Activated T-helper 1 cell treated with anti-CD3 and anti-CD28 coated beads, Interleukin-12 subunit alpha, Interleukin-12 subunit beta, Interleukin-2, Interleukin-4 antibody, amounts not matched to agents 30 ng/mL and 10 ng/mL and 1 ng/mL, durations not matched to agents 14 hours and 24 hours and 36 hours (primary cell): ENCODE measurements at places on chromosomes 5 and 9.

GRCh38 chr9:37908283-37908682 lies 4.4 kb upstream of the SLC25A51 start:
- H3K4me3 ChIP-seq: no peak overlapping the region
- no peaks in the 10 kb centered on the region for H3K36me3 ChIP-seq
- no peak overlapping the region for H3K27ac ChIP-seq
- H3K27me3 ChIP-seq: peaks cover 5% of the 10 kb centered on the region
- H3K4me1 ChIP-seq: peaks cover 20% of the 10 kb centered on the region
- DNase-seq: no peak

DNA sequence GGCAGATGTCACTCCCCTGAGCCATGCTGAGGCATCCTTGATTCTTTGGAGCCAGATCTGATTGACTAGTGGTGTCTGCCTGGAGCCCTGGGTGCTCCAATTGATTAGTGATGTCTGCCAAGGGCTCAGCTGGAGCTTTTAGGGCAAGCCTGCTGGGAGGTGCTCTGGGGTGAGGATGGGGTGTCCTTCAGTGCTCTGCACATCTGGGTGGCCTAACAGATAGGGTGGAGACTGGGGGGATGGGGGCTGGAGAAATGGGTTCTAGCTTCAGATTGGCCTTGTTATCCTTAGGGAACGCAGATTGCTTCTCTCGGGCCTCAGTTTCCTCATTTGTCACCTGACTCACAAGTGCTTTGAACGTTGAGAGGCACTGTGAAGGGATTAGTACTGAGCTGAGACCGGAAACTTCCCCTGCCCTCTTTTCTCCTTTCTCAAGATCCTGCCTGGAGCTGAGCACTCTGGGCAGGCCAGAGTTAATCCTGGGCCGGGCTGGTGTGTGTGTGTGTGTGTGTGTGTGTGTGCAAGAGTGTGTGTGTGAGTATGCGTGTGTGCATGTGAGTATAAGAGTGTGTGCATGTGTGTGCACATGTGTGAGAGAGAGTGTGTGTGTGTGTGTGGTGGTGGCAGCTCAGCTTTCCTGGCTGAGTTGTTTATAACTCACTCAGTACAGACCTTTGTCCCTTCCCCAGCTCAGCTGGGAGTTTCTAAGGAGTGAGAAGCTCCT lies 5.6 kb upstream of the IER5L start:
- no peak for DNase-seq
- peaks cover 7% of the 10 kb centered on the region for H3K4me1 ChIP-seq
- no peaks in the 10 kb centered on the region for H3K36me3 ChIP-seq

DNA sequence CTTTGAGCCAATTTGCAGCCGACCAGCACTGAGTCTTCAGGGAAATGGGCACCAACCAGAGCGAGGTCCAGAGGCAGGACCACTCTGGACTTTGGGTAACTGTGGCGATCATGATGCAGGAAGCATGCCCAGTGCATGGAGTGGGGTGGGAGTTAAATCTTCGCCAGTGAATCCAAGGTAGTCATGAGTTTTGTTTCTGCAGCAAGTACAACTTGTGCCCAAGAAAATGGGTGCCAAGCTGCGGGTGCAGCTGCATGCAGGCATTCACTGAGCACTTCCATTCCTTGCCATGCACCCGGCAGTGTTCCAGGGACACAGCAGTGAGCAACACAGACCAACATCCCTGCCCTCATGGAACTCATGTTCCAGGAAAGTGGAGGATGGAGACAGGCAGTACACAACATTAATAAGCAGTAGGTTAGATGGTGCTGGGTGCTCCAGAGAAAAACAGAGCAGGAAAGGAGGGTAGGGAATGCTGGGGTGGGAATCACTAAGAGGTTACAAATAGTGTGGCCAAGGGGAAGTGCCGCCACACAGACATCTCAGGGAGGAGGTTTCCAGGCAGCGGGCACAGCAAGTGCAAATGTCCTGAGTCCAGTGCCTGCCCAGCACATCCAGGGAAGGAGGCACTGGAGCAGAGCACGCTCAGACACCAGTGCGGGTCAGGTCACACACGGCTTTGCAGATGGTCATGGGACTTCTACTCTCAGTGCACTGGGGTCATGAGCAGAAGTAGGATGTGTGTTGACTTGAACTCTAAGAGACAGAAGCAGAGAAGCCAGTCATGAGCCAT lies 48.2 kb upstream of the LMX1B start:
- H3K4me1 ChIP-seq: no peaks in the 10 kb centered on the region
- DNase-seq: no peak
- no peak overlapping the region for H3K27ac ChIP-seq
- H3K27me3 ChIP-seq: peaks cover 9% of the 10 kb centered on the region

- H3K36me3 ChIP-seq: peaks cover 33% of the 10 kb centered on the region
- DNase-seq: no peak
- H3K4me1 ChIP-seq: peaks cover 75% of the 10 kb centered on the region
- H3K27me3 ChIP-seq: no peaks in the 10 kb centered on the region
Observed at GRCh38 chr5:67181648-67182221, 14.9 kb downstream of the CD180 start.

GRCh38 chr5:10695055-10695649 lies 65.9 kb downstream of the DAP start:
- no peaks in the 10 kb centered on the region for H3K27me3 ChIP-seq
- no peak for DNase-seq
- peaks cover 25% of the 10 kb centered on the region for H3K4me1 ChIP-seq
- H3K4me3 ChIP-seq: no peak overlapping the region
- no peak overlapping the region for H3K27ac ChIP-seq

DNA sequence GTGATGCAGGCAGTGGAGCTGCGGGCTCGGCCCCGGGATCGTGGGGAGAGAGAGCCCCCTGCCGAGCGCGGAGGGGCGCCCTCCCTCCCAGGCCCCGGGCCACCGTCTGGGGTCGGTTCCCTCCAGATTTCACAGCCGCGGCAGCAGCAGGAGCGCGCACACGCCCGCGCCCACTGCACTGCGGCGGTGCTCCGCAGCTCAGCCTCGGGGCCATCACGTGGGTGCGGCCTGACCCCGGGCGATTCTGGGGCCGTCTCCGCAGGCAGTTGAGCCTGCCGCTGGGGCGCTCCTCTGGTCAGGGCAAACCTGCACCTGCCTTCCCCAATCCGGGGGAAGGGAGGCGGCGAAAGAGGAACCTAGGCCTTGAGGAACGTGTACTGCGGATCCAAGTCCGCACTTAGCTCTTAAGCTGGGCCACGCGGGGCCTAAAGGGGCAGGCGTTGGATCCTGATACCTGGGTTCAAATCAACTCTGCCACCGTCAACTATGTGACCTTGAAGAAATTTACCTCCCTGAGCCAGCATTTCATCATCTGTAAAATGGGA lies 9.4 kb upstream of the DELE1 start:
- H3K36me3 ChIP-seq: no peaks in the 10 kb centered on the region
- H3K4me1 ChIP-seq: peaks cover 7% of the 10 kb centered on the region
- H3K4me3 ChIP-seq: no peak overlapping the region

GRCh38 chr5:78809444-78809843 lies 160.9 kb upstream of the LHFPL2 start:
- H3K36me3 ChIP-seq: no peaks in the 10 kb centered on the region
- DNase-seq: no peak
- no peak overlapping the region for H3K27ac ChIP-seq
- no peaks in the 10 kb centered on the region for H3K27me3 ChIP-seq

DNA sequence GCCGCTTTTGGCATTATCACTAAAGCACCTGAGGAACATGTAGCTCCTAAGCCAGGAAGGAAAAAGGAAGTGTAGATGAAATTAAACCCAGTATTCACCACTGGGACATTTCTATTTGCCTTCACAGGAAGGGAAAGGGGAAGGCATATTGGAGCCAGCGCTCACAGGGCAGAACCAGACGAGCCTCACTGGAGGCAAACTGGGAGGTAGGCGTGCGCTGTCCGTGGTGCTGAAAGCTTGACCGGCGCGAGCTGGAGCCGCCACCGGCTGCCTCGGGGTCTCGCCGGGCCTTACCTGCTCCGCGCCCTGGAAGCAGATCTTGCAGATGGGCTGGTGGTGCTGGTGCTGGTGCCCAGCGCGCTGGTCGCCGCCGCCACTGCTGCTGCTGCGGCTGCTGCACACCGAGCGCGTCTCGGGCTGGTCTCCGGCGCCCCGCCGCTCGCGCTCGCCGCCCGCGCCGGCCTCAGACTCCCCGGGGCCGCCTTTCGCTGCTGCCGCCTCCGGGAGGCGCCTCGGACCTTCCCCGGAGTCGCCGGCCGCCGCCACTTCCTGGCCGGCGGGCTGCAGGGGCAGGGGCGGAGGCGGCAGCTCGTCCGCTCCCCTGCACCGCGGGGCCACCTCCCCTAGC lies 732 bp downstream of the MARCHF11 start:
- no peaks in the 10 kb centered on the region for H3K36me3 ChIP-seq
- H3K4me3 ChIP-seq: no peak overlapping the region
- H3K27me3 ChIP-seq: peaks cover 23% of the 10 kb centered on the region
- H3K4me1 ChIP-seq: no peaks in the 10 kb centered on the region

DNA sequence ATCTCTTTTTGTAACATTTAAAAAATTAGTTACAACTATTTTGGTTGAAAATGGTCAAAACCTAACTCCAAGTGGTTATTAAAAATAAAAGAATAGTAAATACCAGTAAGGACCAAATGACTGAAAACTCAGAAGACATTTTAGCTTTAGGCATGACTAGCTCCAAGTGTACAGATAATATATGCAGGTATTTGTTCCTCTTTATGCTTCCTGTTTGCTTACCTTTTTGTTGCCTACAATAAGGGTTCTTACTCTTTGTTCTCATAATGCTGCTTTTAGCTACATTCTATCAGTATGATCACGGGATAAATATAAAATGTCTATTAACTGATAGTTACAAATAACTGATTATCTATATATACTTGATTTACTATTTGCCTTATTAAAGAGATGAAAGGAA lies 259.6 kb downstream of the CDH12 start:
- no peak for DNase-seq
- H3K27ac ChIP-seq: no peak overlapping the region
- H3K4me3 ChIP-seq: no peak overlapping the region
- no peaks in the 10 kb centered on the region for H3K4me1 ChIP-seq
- H3K27me3 ChIP-seq: no peaks in the 10 kb centered on the region

DNA sequence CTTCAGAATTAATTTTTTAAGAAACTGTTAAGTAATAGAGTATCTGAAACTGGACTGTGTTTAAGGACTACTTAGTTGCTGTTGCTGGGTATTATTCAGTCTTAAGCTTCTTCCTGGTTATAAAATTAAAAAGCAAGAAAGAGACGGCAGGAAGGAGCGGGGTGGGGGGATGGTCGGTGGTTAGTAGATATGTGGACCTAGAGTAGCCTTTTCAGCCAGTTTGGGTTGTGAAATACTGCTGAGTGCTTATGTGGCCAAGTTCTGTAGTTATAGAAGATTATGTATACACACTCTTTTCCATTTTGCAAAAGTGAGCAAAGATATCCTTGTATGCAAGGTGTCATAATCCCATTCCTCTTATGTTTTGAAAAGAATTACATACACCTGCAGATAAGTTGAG lies 28.5 kb downstream of the TRIO start:
- H3K4me1 ChIP-seq: no peaks in the 10 kb centered on the region
- no peak overlapping the region for H3K27ac ChIP-seq
- no peak for DNase-seq
- no peaks in the 10 kb centered on the region for H3K36me3 ChIP-seq
- peaks cover 3% of the 10 kb centered on the region for H3K27me3 ChIP-seq
- H3K4me3 ChIP-seq: no peak overlapping the region

- peak overlapping the region; percentile 99 for H3K27ac ChIP-seq
- DNase-seq: peak; percentile 67
- H3K27me3 ChIP-seq: no peaks in the 10 kb centered on the region
Observed at GRCh38 chr9:6757132-6757455, 679 bp upstream of the KDM4C start.

GRCh38 chr5:160685219-160685618 lies 166.8 kb downstream of the ATP10B start:
- H3K4me1 ChIP-seq: no peaks in the 10 kb centered on the region
- H3K27ac ChIP-seq: no peak overlapping the region
- H3K27me3 ChIP-seq: peaks cover 4% of the 10 kb centered on the region
- no peak overlapping the region for H3K4me3 ChIP-seq

- peaks cover 5% of the 10 kb centered on the region for H3K27me3 ChIP-seq
- no peak overlapping the region for H3K27ac ChIP-seq
- H3K4me1 ChIP-seq: no peaks in the 10 kb centered on the region
- no peak for DNase-seq
Observed at GRCh38 chr5:134018154-134018985, 13.6 kb upstream of the VDAC1 start.

DNA sequence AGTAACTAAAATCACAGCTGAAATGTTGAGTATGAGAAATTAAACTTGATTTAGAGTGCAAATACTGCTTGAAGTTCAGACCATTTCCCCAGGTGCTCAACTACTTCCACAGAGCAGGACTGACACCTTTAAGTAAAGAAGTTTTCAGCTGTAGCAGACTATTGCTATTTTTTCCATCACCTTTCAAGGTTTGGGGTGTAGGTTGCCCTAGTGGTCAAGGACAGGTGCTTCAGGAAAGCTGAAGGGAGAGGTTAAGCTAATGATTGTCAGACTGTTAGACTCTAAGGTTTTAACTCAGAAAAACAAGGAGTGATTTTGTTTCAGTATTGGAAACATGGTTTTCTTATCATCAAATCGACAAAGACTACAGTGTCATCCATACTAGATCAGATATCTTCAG lies 162.1 kb downstream of the CCDC192 start:
- H3K4me1 ChIP-seq: no peaks in the 10 kb centered on the region
- H3K36me3 ChIP-seq: no peaks in the 10 kb centered on the region
- H3K4me3 ChIP-seq: no peak overlapping the region
- no peak overlapping the region for H3K27ac ChIP-seq
- H3K27me3 ChIP-seq: peaks cover 7% of the 10 kb centered on the region
- DNase-seq: no peak

- no peak overlapping the region for H3K27ac ChIP-seq
- H3K36me3 ChIP-seq: peaks cover 2% of the 10 kb centered on the region
- H3K4me3 ChIP-seq: peak overlapping the region; percentile 86
- DNase-seq: no peak
- H3K4me1 ChIP-seq: peaks cover 17% of the 10 kb centered on the region
Observed at GRCh38 chr9:2623288-2624050, 1.9 kb downstream of the VLDLR start.

DNA sequence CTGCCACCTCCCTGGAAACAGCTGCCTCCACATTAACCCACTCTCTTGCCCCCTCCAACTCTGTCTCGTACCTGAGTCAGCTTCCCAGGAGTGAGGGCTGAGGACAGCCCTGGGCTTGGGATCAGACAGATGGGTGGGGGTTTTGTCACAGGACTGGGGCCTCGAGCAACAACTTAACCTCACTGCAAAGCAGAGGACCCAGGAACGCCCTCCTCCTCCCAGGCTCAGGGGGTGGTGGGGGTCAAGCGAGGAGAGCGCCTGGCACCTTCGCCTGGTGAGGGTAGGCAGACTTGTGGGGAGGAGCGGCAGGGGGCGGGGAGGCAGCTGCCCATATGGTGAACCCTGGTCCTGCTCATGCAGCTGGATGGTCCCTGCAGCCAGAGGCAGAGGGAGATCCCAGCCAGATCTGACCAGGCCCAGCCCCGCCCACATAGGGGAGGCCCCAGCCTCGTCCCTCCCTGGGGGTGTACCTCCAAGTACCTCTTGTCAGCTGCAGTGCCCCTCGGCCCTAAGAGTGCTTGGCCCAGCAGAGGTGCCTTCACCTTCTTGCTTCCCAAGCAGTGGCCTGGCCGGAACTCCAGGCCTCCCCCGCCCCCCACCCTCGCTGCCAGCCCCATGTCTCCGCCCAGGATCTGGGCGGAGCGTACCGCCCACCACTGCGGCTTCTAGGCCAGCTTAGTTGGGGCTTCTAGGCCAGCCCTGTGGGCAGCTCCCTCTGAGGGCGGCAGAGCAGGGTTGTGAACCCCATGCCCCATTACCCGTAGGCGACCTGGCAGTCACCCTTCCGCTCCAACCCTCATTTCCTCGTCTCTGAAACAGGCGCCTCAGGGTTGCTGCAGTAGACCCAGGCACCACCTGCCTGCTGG lies at the start of gene SARDH:
SARDH (minus strand) TSS at position 579 of the 866 bp plus-strand sequence. CDS start 4,179 bp downstream, outside the sequence.
- H3K27me3 ChIP-seq: no peaks in the 10 kb centered on the region
- H3K4me3 ChIP-seq: no peak within 1 kb of the TSS
- no peaks in the 10 kb centered on the region for H3K4me1 ChIP-seq
- no peak for DNase-seq

- no peaks in the 10 kb centered on the region for H3K27me3 ChIP-seq
- no peak overlapping the region for H3K4me3 ChIP-seq
- H3K4me1 ChIP-seq: no peaks in the 10 kb centered on the region
- no peak overlapping the region for H3K27ac ChIP-seq
Observed at GRCh38 chr5:164002214-164002613, 496.8 kb downstream of the MAT2B start.
